ENCODE measurements at places on chromosomes 7 and 10.

GRCh38 chr10:130387936-130388580 is 251.9 kb downstream of the GLRX3 start:
- H3K4me1 ChIP-seq = no peaks in the 10 kb centered on the region
- no peak overlapping the region for H3K27ac ChIP-seq
- no peak for DNase-seq
- no peak overlapping the region for H3K4me3 ChIP-seq

DNA sequence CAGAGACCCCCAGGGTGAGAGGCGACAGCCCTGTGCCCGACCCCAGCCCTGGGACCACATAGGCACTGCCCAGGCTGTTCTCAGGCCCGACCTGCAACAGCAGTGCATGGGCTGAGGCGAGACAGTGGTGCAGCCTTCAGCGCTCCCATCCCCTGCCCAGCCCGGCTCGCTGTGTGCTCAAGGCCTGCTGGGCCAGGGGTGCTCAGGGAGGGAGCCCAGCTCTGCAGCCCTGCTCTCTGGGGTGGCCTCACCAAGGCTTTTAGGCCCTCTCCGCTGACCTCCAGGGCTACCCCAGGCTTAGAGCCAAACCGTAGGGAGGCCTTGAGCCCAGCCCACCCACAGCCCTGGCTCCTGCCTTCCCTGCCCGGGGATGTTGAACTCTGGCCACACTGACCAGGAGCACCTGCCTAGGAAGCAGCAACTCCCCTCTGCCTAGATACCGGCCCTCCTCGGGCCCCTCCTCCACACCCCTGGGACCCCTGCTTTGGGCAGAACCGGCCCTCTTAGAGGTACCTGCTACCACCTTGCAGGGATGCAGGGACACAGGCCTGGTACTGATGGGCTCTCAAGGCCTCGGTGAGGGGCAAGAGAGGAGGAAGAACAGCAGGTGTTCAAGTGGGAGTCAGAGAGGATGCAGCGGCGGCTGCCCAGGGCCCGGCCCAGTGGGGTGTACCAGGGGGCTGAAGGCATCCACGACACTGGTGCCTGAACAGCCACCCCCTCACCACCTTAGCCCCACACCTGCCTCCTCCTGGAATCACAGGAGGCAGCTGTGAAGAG is 231.5 kb downstream of the ELFN1 start:
- no peaks in the 10 kb centered on the region for H3K27me3 ChIP-seq
- H3K4me3 ChIP-seq = no peak overlapping the region
- no peaks in the 10 kb centered on the region for H3K36me3 ChIP-seq
- no peaks in the 10 kb centered on the region for H3K4me1 ChIP-seq
- H3K27ac ChIP-seq = no peak overlapping the region
- no peak for DNase-seq

GRCh38 chr7:8442814-8443304 is 9.4 kb downstream of the NXPH1 start:
- H3K4me1 ChIP-seq = peaks cover 6% of the 10 kb centered on the region
- peaks cover 63% of the 10 kb centered on the region for H3K27me3 ChIP-seq

GRCh38 chr7:41058986-41059741 is 643.7 kb downstream of the INHBA start:
- no peak overlapping the region for H3K27ac ChIP-seq
- H3K27me3 ChIP-seq = no peaks in the 10 kb centered on the region
- H3K4me3 ChIP-seq = no peak overlapping the region
- no peaks in the 10 kb centered on the region for H3K4me1 ChIP-seq
- DNase-seq = no peak

DNA sequence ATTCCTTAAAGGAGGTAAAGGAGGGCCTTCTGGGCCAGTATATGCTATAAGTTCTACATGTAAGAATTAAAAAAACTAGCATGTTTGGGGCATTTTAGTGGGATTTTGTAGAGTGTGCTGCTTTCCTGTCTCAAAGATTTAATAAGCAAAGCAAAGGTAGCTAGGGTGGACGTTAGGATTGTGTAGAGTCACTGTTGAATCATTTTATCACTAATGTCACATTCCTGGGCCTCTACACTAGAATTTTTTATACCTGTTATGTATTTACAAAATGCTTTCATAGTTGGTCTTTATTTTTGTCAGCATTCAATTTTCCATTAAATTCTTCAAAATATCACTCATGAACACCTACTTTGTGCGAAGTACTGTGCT is 139.4 kb upstream of the PHYHIPL start:
- no peak overlapping the region for H3K27ac ChIP-seq
- no peak for DNase-seq
- no peaks in the 10 kb centered on the region for H3K4me1 ChIP-seq
- no peaks in the 10 kb centered on the region for H3K36me3 ChIP-seq
- no peaks in the 10 kb centered on the region for H3K27me3 ChIP-seq

DNA sequence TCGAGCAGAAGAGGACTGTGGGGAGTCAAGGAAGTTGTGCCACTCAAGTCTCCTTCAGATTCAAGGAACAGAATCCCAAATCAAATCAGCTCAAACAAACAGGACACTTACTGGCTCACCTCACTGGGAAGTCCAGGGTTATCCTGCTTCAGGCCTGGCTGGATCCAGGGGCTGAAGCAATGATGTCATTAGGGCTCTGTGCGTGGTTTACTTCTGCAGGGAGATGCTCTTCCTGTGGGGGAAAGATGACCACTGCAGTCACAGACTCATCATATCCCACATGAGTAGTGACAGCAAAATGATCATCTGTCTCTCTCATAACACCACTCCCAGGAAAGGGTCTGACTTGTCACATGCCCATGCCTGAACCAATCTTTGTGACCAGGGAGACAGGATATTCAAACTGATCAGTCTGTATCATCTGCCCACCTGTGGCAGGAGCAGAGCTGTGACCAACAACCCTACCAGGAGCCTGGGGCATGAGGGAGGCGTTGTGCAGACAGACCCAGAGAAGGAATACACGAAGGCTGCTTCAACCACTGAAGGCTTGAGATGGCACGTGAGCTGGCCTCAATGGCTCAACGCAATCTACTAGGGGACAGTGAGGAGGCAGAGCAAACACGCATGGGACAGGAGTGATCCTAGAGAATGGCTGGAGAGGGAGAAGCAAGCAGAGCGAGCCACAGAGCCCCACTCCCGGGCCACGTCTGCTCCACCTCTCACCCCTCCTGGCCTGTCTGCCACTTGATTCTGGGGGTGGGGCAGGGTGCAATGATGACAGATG is 27.6 kb upstream of the NANOS1 start:
- H3K4me3 ChIP-seq = no peak overlapping the region
- H3K4me1 ChIP-seq = peaks cover 7% of the 10 kb centered on the region
- H3K36me3 ChIP-seq = no peaks in the 10 kb centered on the region

- no peak overlapping the region for H3K4me3 ChIP-seq
- no peak overlapping the region for H3K27ac ChIP-seq
- H3K27me3 ChIP-seq = no peaks in the 10 kb centered on the region
- no peaks in the 10 kb centered on the region for H3K36me3 ChIP-seq
- H3K4me1 ChIP-seq = no peaks in the 10 kb centered on the region
These were observed 115.4 kb downstream of the RPS24 start for GRCh38 chr10:78148961-78149612.

GRCh38 chr7:90309872-90310271 is 11.2 kb downstream of the FAM237B start:
- H3K4me3 ChIP-seq = no peak overlapping the region
- H3K27ac ChIP-seq = no peak overlapping the region
- H3K4me1 ChIP-seq = no peaks in the 10 kb centered on the region
- no peak for DNase-seq
- peaks cover 16% of the 10 kb centered on the region for H3K36me3 ChIP-seq
- H3K27me3 ChIP-seq = no peaks in the 10 kb centered on the region

- no peaks in the 10 kb centered on the region for H3K27me3 ChIP-seq
- DNase-seq = no peak
- no peak overlapping the region for H3K27ac ChIP-seq
- no peak overlapping the region for H3K4me3 ChIP-seq
- no peaks in the 10 kb centered on the region for H3K36me3 ChIP-seq
These were observed 1247.8 kb downstream of the GATA3 start for GRCh38 chr10:9302140-9302746.

- DNase-seq = no peak
- no peaks in the 10 kb centered on the region for H3K27me3 ChIP-seq
These were observed 72.2 kb downstream of the GTF2IRD1 start for GRCh38 chr7:74525881-74526280.

- no peak for DNase-seq
- H3K27ac ChIP-seq = no peak overlapping the region
- H3K27me3 ChIP-seq = no peaks in the 10 kb centered on the region
- no peak overlapping the region for H3K4me3 ChIP-seq
These were observed 31.2 kb downstream of the ARMH3 start for GRCh38 chr10:102024799-102025198.

DNA sequence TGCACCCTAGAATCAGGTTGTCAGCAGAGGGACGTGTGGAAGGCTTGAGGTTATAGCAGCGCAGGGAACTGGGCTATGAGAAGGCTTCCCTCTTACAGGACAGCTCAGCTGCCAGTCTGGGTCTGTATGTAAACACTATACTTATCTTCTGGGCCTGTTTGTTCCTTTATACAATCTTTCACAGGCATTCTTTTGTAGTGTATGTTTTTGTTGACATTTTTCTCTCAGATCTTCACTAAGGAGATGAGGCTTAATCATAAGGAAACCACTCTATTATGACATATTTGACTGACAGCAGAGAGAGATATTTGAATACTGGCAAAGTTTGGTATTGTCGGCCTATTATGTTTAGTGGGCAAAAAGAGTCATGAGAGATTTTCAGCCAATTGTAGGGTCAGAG is 929 bp downstream of the GBF1 start:
- H3K4me1 ChIP-seq = peaks cover 29% of the 10 kb centered on the region
- peak overlapping the region; percentile 87 for H3K4me3 ChIP-seq
- no peaks in the 10 kb centered on the region for H3K27me3 ChIP-seq
- no peak for DNase-seq
- H3K36me3 ChIP-seq = no peaks in the 10 kb centered on the region

GRCh38 chr7:6074612-6075380 is 43.6 kb downstream of the ANKRD61 start:
- DNase-seq = no peak
- no peak overlapping the region for H3K4me3 ChIP-seq
- no peaks in the 10 kb centered on the region for H3K36me3 ChIP-seq
- H3K27ac ChIP-seq = no peak overlapping the region
- no peaks in the 10 kb centered on the region for H3K4me1 ChIP-seq

- no peak overlapping the region for H3K4me3 ChIP-seq
- no peaks in the 10 kb centered on the region for H3K36me3 ChIP-seq
- no peak for DNase-seq
- H3K27me3 ChIP-seq = peaks cover 3% of the 10 kb centered on the region
These were observed 34.1 kb upstream of the TSPAN33 start for GRCh38 chr7:129110258-129110981.

DNA sequence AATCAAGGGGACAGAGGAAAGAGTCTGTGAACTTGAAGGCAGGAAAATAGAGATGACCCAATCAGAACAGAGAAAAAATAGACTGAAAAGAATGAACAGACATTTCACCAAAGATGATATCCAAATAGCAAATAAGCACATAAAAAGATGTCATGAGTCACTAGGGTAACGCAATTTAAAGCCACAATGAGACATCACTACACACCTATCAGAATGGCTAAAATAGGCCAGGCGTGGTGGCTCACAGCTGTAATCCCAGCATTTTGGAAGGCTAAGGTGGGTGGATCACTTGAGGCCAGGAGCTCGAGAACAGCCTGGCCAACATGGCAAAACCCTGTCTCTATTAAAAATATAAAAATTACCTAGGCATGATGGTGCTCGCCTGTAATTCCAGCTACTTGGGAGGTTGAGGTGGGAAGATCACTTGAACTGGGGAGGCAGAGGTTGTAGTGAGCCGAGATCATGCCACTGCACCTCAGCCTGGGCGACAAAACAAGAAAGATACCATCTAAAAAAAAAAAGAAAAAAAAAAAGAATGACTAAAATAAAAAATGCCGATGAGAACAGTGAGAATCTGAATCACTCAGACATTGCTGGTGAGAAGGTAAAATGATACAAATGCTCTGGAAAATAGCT is 100.9 kb downstream of the LHPP start:
- H3K27ac ChIP-seq = no peak overlapping the region
- peaks cover 19% of the 10 kb centered on the region for H3K4me1 ChIP-seq
- no peak overlapping the region for H3K4me3 ChIP-seq
- H3K27me3 ChIP-seq = no peaks in the 10 kb centered on the region

DNA sequence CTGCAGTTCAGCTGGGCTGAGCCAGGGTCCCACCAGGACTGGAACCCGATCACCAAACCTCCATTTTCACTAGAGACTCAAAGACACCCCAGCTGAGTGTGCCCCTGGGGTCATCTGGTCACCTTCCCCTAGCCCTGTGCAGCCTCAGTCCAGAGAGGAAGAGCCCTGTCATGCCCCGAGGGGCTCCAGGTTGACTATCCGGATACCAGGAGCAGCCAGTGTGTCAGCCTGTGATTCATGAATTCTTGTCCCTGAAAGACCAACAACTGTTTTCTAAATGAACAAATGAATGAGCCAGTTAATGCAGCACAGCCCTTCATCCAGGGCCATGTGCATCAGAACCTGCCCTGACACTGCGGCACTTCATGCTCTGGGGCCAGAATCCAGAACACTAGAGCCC is 201.9 kb upstream of the TCERG1L start:
- no peak overlapping the region for H3K4me3 ChIP-seq
- no peaks in the 10 kb centered on the region for H3K36me3 ChIP-seq
- DNase-seq = no peak
- no peak overlapping the region for H3K27ac ChIP-seq
- no peaks in the 10 kb centered on the region for H3K27me3 ChIP-seq

- no peaks in the 10 kb centered on the region for H3K27me3 ChIP-seq
- peaks cover 7% of the 10 kb centered on the region for H3K4me1 ChIP-seq
- no peak overlapping the region for H3K27ac ChIP-seq
- H3K4me3 ChIP-seq = no peak overlapping the region
These were observed 117.0 kb downstream of the OAT start for GRCh38 chr10:124301736-124302135.

GRCh38 chr7:156158693-156159092 is 346.4 kb upstream of the SHH start:
- H3K4me1 ChIP-seq = no peaks in the 10 kb centered on the region
- DNase-seq = no peak
- H3K27me3 ChIP-seq = no peaks in the 10 kb centered on the region
- H3K36me3 ChIP-seq = no peaks in the 10 kb centered on the region

- H3K4me1 ChIP-seq = no peaks in the 10 kb centered on the region
- DNase-seq = no peak
- no peaks in the 10 kb centered on the region for H3K27me3 ChIP-seq
- no peaks in the 10 kb centered on the region for H3K36me3 ChIP-seq
- H3K4me3 ChIP-seq = no peak overlapping the region
- H3K27ac ChIP-seq = no peak overlapping the region
These were observed 31.2 kb downstream of the COL17A1 start for GRCh38 chr10:104054430-104054829.

GRCh38 chr7:132881317-132881716 is 200.6 kb downstream of the CHCHD3 start:
- no peaks in the 10 kb centered on the region for H3K27me3 ChIP-seq
- H3K27ac ChIP-seq = no peak overlapping the region
- peaks cover 6% of the 10 kb centered on the region for H3K36me3 ChIP-seq
- DNase-seq = no peak
- H3K4me1 ChIP-seq = no peaks in the 10 kb centered on the region

- no peaks in the 10 kb centered on the region for H3K27me3 ChIP-seq
- no peak overlapping the region for H3K27ac ChIP-seq
- no peaks in the 10 kb centered on the region for H3K36me3 ChIP-seq
- no peak for DNase-seq
These were observed 125.3 kb upstream of the SGCE start for GRCh38 chr7:94781236-94781635.
